ENCODE measurements at places on chromosomes 1 and 21.

DNA sequence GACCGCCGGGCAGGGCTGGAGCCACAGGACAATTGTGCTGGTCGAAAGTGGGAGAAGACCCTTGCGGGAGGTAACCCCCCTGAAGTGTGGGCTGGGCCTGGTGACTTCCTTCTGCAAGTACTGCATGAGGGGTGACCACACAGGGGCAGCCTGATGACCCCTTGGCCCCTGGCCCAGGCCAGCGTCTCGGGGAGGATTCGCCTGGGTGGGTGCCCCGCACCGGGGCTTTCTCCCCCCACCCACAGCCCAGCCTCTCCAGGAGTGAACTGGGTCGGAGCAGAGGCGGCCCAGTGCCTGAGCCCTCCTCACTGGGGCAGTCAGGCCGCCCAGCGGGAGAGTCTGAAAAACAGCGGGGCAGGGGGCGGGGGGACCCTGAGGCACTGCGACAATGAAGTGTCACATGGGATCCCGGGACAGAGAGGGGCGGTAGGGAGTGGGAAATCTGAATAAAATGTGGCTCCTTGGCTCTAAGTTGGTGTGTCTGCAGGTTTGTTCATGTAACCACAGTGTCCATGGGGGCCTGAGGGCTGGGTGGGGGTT, 1.6 kb upstream of the DNMT3L start:
- DNase-seq: no peak

DNA sequence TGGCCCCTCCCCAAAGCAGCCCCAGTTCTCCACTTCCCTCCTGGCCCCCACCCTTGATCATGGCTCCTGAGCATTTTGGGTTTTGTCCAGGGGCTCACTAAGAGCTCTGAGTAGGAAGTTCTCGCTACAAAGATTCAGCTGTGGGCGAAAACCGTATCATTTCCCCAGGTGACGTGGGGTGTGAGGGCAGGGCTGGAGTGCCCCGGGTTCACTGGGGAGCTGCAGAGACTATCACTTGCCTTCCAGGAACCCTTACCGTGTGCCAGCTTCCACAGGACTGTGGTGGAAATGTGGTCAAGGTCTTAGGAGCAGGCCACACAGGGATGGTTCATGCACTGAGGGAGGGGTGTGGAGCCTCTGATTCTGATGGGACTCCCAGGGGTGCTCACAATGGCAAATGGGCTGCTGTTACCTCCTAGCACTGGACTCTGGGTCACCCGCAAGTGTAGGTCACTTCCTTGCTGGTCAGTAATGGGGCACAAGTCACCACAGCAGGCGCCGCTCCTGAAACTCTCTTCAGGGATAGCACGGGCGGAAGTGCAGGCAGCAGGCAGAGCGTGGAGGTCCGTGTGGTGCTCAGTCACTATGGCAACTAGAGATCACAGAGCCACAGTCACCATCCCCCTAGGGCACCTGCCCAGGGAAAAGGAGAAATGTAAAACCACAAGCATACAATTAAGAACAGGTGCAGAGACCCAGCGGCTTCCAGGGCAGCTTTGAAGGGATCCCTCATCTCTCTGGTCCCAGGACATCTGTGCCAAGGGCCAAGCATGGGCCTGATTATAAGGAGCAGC, 35.4 kb downstream of the RSPH1 start:
- no peak for DNase-seq

DNA sequence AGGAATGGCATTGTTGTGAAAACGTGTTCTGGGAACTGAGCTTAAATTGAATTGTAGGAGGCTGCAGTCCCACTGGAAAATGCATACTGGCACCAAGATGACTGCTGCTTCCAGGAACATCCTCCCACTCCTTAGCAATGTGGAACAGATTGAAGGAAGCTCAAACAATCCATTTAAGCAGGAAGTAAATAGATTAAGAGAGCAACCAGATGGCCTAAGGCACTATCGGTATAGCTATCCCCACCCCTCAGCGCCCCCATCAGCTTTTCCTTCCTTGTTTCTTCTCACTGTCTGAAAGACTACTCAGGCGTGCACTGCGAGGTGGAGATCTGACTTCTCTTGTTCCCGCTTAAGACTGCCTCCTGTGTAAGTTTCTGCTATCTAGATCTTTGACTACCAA, 4.0 kb upstream of the IFI16 start:
- DNase-seq: no peak

DNA sequence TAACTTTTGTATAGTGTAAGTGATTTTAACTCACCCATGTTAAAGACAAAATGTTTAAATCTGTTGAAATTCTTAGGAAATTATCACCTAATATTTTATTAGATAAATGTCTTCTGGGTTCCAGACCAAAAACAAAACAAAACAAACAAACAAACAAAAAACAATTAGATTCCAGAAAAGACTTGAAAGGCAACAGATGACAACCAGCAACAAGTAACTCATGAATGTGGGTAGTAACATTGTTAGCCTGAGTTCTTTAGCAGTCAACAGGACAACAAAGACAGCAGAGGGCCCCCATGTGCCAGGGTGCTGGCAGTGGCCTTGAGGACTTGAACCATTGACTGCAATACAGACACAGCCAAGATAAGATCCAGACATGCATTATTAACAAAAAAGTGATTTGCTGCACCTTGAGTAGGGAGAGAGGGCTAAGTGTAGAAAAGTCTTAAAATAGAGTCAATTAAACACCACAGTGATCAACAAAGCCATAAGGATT, 2.4 kb upstream of the CD247 start:
- DNase-seq: no peak

- no peak for DNase-seq
Measured at GRCh38 chr1:3863231-3863935, 6.1 kb downstream of the DFFB start.

DNA sequence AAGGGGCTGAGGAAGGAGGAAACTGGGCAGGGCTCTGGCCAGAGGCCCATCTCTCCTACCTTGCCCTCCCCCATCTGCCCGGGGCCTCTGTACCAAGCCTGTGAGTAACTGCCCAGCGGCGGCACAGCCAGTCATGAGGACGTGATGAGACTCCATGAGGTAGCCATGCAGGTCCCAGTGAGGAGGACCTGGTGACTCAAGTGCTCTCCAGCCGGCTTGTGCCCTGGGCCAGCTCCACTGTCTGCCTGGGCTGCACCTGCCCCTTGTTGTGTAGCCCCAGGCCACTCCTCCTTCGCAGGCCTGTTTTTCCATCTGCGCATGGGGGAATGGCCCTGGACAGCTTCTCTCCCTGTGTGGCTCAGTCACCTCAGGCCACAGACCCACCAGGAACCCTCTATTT, 42.0 kb upstream of the PADI1 start:
- DNase-seq: no peak

DNA sequence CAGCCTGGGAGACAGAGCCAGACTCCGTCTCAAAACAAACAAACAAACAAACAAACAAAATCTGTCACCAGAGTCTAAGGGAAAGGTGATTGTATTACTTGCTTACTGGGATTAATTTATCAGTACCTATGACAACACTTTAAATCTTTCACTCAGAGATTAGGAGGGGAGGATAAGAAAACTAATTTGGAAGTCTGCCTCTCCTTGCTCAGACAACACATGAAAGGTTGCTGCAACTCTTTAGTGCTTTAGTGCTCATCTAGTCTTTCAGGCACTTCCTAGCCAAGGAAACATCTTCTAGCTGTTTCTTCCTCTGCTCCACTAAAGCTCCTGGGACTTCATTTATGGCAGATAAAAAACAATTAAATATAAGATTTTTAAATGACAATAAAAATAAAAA, 7.3 kb upstream of the FMN2 start:
- no peak for DNase-seq

All from AG08396 (cell line).